Coronary artery (tissue), 2 donors: ENCODE measurements at places on chromosomes 5 and 9.
A peak's percentile ranks its signal among the peaks of the same experiment; 100 is the strongest.

GRCh38 chr5:44665101-44665701 lies 143.5 kb upstream of the MRPS30 start:
- no peak for DNase-seq

DNA sequence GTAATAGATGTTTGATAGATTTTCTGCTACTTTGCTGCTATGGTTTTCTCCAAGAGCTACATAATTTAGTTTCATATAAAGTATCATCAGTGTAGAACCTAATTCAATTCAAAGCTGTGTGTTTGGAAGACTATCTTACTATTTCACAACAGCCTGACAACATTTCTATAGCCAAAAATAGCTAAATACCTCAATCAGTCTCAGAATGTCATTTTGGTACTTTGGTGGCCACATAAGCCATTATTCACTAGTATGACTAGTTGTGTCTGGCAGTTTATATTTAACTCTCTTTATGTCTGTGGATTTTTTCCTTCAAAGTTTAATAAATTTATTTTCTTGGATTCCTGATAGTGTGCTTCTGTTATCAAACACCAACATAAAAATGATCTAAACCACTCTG lies 35.1 kb upstream of the CCDC152 start:
- DNase-seq: no peak

GRCh38 chr9:23611869-23612268 lies 214.2 kb downstream of the ELAVL2 start:
- DNase-seq: no peak

- no peak for DNase-seq
Measured at GRCh38 chr5:1554410-1554967, 30.7 kb upstream of the LPCAT1 start.

GRCh38 chr5:77620405-77620804 lies 18.1 kb downstream of the OTP start:
- DNase-seq: no peak

GRCh38 chr9:112119225-112120029 lies 55.7 kb downstream of the SUSD1 start:
- no peak for DNase-seq

- DNase-seq: no peak
Measured at GRCh38 chr5:61816146-61816545, 484.1 kb downstream of the ZSWIM6 start.

DNA sequence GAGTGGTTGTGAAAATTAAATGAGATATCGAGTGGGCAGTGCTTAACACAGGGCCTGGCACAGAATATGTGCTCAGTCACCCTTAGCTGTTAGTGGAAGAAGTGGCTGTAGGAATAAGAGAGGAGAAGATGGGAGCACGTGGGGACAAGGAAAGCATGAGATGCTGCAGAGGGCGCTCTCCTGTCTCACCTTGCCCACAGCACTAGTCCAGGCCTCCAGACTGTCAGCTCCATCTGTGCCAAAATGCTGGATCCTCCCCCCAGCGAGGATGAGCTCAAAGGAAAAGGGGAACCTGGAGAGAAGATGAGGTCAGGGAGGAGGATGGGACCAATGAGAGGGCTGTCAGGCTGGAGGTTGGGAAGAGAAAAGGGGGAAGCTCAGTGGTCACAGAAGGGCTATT lies 12.5 kb downstream of the ARAP3 start:
- no peak for DNase-seq

DNA sequence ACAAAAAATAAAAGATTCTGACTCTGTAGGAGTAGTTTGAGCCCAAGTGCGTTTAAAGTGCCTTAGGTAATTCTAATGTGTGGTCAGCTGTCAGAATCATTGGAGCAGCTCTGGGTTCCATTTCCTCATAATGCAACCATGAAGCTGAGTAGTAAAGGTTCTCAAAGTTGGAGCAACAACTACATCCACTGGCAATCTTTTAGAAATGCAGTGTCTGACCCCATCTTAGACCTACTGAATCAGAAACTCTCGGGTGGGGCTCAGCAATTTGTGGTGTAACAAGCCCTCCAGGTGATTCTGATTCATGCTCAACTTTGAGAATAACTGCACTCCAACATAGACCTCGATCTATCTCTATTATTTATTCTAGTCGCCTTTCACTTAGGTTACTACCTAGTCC lies 7.6 kb upstream of the ALDH1A1 start:
- no peak for DNase-seq

- no peak for DNase-seq
Measured at GRCh38 chr9:120878188-120879130, 1.5 kb upstream of the PHF19 start.

- peak; percentile 4 for DNase-seq
Measured at GRCh38 chr9:108663422-108663821, 192.4 kb downstream of the ACTL7B start.

DNA sequence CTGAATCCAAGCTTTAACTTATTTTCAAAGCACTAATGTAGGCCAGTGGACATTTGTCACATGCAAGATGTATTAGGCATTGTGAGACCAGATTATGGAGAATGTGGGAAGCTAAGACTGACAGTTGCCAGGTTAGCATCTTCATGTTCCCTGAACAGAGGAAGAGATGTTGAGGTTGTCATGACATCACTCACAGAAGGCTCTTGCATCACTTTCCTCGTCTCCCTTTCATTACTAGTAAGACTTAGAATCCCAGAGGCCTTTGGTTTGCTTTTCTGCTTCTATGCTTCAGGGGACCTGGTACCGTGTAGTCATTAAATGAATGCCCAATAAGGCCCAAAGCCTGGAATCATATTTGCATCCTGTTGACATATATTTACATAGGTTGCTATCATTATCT lies 76.4 kb upstream of the RPS23 start:
- DNase-seq: no peak

GRCh38 chr9:20426019-20426418 lies 196.3 kb downstream of the MLLT3 start:
- no peak for DNase-seq

DNA sequence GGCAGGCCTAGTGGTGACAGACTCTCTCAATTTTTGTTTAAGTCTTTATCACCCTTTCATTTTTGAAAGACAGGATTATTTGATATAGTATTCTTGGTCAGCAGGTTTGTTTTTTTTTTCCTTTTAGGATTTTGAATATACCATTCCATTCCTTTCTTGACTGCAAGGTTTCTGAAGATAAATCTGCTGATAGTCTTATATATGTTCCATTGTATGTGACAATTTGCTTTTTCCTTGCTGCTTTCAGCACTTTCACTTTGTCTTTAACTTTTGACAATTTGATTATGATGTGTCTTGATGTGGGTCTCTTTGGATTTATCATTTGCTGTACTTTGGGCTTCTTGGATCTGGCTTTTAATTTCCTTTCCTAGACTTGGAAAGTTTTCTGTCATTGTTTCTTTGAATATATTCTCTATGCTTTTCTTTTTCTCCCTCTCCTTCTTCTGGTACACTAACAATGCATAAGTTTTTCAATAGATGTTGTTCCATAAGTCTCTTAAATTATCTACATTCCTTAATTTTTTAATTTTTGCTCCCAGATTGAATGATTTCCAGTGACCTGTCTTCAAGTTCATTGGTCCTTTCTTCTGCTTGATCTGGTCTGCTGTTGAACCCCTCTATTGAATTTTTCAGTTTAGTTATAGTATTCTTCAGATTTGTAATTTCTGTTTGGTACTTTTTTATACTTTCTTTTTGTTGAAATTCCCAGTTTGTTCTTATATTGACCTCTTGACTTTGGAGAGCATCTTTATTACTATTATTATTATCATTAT lies 14.6 kb upstream of the FBXW2 start:
- no peak for DNase-seq

DNA sequence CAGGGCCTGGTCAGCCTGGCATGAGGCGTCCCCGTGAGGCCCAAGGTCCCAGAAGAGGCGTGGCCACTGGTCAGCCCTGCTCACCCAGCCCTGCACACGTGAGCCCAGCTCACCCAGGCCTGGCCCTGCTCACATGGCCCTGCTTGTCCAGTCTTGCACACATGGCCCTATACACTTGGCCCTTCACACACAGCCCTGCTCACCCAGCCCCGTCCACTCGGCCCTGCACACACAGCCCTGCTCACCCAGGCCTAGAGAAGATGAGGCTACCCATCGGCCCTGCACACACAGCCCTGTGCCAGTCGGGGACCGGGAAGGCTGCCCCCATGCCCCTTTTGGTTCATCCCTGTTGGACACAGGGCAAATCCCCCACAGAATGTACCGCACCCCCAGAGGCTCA lies 28.4 kb downstream of the ZDHHC11B start:
- DNase-seq: peak; percentile 68

GRCh38 chr5:98750693-98751092 lies 22.8 kb upstream of the RGMB start:
- no peak for DNase-seq

DNA sequence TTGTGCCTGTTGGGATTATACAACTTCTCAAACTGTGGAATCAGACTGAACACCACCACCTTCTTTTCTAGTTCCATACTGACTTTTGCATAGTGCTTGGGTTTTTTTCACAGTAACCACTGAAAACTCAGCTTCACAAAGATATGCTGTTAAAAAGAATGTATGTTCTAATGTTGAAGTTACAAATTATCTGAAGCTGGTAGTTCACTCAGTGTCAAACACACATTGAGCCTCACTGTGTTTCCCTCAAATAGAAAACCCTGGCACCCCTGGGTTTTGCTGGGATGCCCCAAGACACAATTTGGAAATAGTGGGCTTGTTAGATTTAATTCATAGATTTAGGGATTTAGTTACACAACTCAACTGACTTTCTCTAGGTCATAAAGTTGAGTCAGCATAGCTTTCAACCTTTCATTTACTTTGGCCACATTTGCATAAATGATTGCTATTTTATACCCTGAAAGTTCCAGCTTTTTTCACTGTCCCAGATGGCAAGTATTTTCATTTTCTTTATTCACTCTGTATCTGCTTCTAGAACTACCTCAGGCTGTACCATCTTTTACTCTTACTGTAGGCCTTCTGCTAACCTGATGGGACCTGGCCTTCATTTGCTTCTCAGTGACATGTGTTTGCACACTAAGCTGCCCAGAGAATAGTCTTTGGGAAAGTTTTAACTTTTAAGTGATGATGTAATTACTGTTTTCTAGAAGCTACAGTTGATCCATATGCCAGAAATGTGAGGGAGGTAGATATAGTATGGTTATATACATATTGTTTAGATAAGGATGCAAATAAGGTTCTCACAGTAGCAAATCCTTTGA lies 115.1 kb downstream of the CDC42SE2 start:
- no peak for DNase-seq

- no peak for DNase-seq
Measured at GRCh38 chr5:150159031-150159430, 3.4 kb upstream of the PDGFRB start.

GRCh38 chr5:50580506-50580905 lies 85.9 kb upstream of the PARP8 start:
- DNase-seq: no peak

GRCh38 chr5:107957051-107957450 lies 286.3 kb upstream of the EFNA5 start:
- DNase-seq: no peak

DNA sequence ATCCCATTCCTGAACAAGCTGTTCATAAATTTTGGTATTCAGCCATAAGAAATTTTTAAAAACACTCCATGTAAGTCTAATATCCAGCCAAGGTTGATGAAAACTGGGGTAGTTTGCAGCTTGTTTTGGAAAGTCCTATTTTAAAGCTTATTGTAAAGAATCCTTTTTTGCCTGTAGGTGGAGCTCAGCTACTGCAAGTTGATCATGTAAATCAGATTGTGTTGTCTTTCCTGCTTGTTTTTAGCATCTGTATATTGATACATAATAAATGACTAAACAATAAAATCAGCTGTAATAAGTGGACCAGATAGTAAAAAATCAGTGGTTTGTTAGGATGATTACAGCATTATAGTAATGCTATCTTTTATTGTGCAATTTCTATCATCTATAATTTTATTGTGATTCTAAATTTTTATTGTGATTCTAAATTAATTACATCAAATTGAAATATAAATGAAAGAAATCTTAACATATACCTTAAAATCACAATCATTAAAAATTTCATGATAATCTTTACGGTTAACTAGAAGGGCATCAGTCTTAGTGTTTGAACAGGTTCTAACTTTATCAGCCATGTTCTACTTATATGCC lies 42.4 kb downstream of the CWC27 start:
- DNase-seq: no peak

DNA sequence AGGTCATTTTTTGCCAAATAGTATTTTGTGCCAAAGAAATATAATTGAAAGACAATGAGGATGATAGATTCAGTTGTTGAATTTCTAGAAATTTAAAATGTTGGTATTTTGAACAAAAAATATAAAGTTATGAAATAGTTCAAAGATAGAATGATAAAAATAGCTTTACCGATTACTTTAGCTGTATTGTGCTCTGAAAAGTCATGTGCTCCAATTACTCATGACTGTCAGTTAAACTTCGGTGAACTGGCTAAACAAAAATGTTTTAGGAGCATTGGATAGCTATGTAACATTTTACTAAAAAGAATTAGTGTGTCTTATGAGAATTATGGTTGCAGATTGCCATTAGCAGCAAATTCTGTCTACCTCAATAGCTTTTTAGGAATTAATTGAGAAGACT lies 177.3 kb upstream of the VCAN start:
- DNase-seq: no peak

- no peak for DNase-seq
Measured at GRCh38 chr5:154437281-154437965, 8.4 kb upstream of the SAP30L start.
